ENCODE measurements at places on chromosomes 5 and 9.

GRCh38 chr5:60399507-60399906 lies 300.5 kb downstream of the DEPDC1B start:
- DNase-seq: no peak

- DNase-seq: no peak
Measured at GRCh38 chr9:74783408-74783807, 104.3 kb downstream of the TRPM6 start.

GRCh38 chr9:89699646-89700045 lies 94.8 kb downstream of the GADD45G start:
- DNase-seq: no peak

DNA sequence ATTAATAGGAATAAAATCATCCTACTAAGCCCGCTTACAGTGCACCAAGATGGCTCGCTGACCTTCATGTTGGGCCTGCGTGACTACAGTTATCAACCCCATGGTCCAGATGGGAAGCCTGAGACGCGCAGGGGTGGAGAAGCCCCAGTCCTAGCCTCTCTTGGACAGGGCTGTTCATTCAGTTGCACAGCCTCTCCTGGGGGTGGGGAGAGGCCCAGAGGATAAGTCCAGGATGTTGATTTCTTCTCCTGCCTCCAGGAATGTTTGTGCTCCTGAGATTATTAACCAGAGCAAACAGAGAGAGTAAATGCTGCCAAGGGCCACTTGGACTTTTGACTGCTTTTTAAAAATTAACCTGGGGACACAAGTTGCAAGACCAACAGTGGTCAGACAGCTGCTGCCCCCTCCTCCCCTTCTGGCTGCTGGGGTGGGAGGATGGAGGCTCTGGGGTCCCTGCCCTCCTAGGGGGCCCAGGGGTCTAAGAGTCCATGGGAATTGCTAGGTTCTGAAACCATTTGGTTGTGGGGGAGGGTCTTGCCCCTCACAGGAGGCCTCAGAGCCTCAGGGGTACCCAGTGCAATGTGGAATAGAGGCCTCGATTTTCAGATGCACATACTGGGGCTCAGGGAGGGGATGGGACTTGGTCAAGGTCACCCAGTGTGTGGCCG lies 2.8 kb upstream of the AMBP start:
- DNase-seq: no peak

GRCh38 chr9:137353223-137354152 lies 51.4 kb upstream of the NRARP start:
- no peak for DNase-seq

DNA sequence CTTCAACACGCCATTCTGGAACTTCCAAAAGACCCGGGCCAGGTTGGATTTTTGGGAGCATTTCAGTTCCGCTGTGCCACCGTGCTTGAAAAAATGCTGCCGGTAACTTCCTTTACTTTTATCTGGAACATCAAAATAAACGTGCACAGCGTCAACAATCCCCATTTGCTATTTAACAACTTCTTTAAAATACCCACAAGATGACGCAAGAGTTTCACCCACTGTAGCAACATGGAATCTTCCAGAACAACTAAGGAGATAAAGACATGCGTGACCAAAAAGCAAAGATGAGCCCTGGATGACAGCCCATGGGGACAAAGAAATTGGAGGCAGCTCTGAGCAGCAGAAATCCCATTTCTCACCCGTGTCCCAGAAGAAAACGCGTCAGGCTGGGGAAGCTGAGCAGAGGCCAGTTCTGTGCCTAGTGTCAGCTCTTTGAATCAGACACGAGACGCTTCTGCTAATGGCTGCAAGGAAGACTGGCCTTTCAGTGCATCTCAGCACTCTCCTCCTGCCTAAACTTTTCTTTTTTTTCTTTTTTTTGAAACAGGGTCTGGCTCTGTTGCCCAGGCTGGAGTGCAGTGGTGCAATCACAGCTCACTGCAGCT lies 61.3 kb downstream of the SECISBP2 start:
- DNase-seq: no peak

- no peak for DNase-seq
Measured at GRCh38 chr5:109743770-109744212, 54.1 kb downstream of the MAN2A1 start.

GRCh38 chr5:147510885-147511284 lies 1.0 kb upstream of the DPYSL3 start:
- DNase-seq: no peak

- no peak for DNase-seq
Measured at GRCh38 chr9:90394871-90395270, 247.8 kb downstream of the DIRAS2 start.

- no peak for DNase-seq
Measured at GRCh38 chr5:168106008-168106761, 185.3 kb upstream of the WWC1 start.

- DNase-seq: no peak
Measured at GRCh38 chr9:118606668-118607067, 762.6 kb downstream of the BRINP1 start.

- no peak for DNase-seq
Measured at GRCh38 chr5:67416133-67416937, 219.7 kb upstream of the CD180 start.

- no peak for DNase-seq
Measured at GRCh38 chr9:108836319-108836718, 19.5 kb downstream of the ACTL7B start.

- no peak for DNase-seq
Measured at GRCh38 chr5:149583394-149583793, 2.1 kb downstream of the ARHGEF37 start.

All from stimulated activated CD8-positive, alpha-beta memory T cell treated with anti-CD3 and anti-CD28 coated beads, Interleukin-12 subunit alpha, Interleukin-12 subunit beta, amount 100 ng/mL, for 4 hours (primary cell).